ENCODE measurements at places on chromosomes 3 and 15.

- DNase-seq, result no peak
Observed at GRCh38 chr3:45988804-45989203, 6.8 kb downstream of the FYCO1 start.

- no peak for DNase-seq
Observed at GRCh38 chr3:133192363-133192945, 154.3 kb downstream of the TMEM108 start.

DNA sequence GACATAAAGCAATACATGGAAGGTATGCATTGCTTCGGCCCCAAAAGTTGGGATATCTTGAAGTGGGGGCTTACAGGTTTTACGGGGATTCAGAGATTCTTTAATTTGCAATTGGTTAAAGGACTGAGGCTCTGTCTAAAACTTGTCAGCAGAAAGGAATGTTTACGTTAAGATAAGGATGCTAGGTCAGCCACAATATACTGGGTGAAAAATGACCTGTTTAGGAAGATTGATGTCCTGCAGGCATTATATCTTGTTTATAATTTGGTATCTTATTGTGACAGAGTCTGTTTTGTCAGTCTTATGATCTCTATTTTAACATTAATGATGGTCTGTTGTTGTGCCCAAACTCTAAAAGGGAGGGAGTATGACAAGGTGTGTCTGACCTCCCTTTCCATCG, 15.3 kb upstream of the CCNDBP1 start:
- DNase-seq, result no peak

DNA sequence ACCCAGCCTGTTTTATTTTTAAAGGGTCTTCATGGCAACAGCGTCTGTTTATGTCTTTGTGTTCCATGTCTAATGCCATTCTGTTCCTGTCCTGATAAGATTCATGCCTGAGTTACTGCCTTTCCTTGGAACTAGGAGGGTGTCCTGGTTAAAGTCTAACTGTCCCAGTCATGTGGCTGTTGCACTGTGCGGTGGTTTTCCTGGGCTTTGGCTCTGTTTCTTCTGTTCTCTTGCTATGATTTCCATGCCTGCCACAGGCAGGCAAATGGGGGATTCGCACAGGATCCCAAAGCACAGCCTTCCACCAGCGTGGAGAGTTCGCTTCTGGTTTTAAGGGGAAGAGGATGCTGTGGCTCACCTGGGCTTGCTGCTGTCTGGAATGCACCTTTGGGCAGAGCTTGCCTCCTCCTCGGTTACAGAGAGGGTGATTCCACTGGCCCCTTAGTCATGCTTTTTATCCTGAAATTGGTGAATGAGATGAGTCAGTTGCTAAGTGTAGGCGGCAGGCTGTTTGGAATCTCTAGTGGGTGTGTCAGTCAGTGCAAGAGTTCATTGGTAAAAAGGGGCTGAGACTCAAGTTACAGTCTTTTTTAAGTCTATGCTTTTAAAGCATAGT, 86.8 kb downstream of the CCK start:
- DNase-seq, result no peak

DNA sequence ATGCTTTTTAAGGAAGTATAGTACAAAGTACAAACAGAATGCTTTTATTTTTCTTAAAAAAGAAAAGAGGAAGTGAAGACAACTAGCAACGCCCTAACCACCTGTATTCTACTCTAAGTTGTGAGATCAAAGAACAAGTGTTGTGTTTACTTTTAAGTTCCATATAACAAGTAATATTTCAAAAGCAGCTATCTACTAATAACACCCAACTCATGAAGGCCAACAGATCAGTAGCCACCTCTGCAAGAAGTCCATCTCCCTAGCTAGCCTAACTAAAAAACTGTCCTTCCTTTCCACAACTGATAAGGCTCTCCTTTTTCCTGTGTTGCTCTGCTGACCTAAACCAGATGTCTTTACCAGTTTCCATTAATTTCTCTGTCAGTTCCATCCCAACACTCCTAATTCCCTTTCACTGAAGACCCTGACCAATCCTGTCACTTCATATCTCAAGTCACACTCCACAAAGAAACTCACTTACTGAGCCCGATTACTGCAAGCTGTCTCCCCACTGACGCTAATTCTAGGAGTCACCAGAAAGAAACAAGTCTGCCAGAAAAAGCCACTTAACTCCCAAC, 26.9 kb downstream of the PHC3 start:
- no peak for DNase-seq

DNA sequence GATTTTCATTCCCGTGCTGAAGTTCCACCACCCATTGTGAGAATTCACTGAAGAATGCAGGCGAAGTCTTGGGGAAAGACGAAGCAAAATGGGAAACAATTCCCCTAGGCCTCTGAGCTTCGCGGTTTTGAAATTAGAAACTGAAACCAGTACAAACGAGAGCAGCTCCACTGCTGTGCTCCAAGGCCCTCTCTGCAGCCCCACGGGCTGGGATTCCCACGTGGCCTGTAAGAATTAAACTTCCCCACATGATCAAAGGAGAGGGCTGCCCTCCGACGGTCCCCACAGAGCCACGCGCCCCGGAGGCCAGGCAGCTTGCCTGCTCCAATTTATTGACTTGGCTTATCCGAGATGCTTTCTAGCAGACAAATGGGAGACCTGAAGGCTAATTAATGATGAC, 144.0 kb downstream of the GREM1 start:
- DNase-seq, result no peak

DNA sequence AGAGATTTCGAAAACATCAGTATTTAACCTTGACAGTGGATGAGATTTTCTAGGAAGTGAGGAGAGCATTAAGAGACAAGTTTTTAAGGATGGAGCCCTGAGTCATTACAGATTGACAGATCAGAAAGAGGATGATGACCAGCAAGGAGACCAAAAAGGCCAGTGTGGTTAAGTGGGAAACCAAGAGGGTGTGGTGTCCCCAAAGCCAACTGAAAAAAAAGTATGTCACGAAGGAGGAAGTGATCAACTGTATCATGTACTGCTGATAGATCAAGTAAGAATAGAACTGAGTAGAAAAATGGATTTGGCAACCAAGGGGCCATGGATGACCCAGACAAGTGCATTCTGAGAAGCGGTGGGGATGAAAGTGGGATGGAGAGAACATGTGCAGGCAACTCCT, 491.8 kb downstream of the FHIT start:
- no peak for DNase-seq

- no peak for DNase-seq
Observed at GRCh38 chr15:70066447-70066846, 31.3 kb downstream of the TLE3 start.

DNA sequence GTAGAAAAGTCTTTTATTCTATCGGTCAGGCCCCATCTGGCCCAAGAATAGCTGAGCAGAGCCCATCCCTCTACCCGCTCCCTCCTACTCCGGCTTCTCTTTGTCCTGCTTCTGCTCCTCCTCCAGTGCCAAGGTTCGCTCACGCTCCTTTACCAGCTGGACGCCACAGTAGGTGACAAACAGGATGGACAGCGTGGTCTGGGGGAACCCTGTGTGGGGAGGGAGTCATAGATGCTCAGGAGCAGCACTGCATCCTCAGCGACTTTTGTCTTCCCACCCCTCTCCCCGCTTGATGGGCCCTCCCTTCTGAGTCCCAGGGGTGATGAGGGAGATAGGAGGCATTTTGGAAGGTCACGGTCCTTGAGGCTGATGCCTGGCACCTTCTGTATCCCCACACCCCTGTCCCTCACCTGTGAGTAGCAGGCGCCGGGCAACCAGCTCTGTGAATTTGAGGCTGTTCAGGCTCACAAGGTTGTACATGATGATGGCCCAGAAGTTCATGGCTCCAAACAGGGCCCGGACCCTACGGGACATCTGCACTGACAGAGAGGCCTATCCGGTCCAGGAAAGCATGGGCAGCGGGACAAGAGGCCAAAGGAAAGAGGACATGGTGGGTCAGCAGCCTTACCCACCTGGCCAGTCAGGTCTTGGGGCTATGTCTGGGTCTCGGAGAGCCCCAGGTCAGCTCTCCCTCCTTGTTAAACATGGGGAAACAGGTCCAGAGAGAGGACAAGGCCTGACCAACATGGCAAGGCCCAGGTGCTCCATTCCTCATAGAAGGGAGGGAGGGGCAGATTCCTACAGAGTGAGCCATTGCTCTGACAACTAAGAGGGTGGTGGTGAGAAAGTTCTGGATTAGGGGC, 7.6 kb downstream of the KLHL40 start:
- DNase-seq, result no peak

GRCh38 chr3:121758727-121759450, 9.3 kb upstream of the GOLGB1 start:
- no peak for DNase-seq

Measured in cerebellar nuclear complex (tissue), 1 donor.